ENCODE measurements at places on chromosomes 11 and 22.
A peak's percentile ranks its signal among the peaks of the same experiment; 100 is the strongest.

GRCh38 chr22:24209016-24209415 lies 27.7 kb downstream of the SUSD2 start:
- DNase-seq, result no peak

GRCh38 chr11:130478881-130479280 lies 30.4 kb downstream of the ADAMTS15 start:
- DNase-seq, result no peak

DNA sequence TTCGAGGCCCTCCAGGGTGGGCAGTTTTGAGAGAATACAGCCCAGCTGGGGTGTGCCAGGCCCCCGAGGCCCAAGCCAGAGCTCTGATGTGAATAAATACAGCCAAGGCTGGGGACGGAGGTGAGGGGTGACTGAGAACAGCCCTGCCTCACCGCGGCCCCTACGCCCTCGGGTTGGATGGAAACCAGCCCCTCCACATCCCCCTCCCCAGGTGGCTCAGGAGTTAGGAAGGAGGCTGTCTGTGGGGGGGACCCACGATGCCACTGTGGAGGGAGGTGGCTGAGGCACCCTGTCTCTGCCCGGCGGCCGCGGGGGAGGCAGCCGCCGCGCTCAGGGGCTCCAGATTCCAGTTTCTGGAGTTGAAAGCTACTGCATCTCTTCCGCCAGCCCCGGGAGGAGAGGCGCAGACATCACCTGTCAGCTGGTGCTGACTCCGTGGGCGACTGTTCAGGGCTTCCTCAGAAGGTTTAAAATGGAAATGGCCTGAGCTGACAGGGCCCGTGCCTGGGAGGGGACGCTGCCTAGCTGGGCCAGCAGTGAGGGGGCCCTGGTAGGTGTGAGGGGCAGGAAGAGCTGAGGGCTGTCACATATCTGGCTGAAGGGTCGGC lies 1.4 kb downstream of the FLRT1 start:
- DNase-seq, result no peak

DNA sequence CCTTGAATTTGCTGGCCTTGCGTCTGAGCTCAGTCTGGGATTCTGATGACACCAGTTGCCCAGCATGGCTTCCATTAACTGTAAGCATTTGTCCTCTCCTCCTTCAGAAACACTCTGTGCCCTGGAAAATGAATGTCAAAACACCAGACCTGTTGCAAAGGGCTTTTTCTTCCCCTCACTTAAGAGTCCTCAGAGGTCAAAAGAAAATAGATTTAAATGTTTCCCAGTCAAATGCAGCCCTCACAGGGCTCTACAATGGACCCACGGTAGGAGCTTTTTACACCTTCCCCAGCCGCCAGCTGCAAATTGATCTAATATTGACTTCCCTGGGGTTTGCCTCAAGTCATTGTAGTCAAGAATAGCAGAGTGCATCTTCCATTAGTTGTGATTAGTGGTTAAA lies 332.2 kb downstream of the INSC start:
- DNase-seq, result no peak

DNA sequence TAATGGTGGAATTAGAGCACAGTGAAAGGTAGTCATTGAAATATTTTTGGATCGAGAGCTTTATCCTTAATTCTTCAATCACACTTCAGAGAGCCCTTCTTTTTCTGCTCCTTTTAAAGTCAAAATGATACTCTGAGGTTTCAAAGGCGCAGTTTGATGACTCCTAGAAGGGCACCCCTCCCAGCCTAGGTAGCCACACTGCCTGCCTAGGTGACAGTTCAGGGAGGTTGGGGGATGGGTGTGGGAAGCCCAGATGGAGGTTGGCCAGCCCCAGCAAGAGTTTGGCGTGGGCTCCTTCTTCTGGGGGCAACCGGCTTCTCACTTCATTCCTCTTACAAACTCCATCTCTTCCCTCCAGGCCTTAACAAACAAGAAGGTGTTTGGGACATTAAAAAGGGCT lies 28.6 kb upstream of the PHF21A start:
- DNase-seq, result no peak

DNA sequence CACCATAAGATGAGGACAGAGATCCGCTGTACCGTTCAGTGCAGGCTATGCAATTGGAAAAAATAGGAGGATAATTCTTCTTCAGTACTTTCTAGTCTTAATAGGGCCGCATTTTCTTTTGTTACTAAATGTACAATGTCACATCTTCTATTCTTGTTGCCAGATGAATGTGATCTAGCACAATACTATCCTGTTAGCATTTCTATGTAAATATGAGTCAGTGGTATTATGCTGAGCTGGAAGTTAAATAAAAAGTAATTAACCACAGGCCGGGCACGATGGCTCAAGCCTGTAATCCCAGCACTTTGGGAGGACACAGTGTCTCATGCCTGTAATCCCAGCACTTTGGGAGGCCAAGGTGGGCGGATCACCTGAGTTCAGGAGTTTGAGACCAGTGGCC lies 24.4 kb upstream of the BIRC3 start:
- no peak for DNase-seq

- no peak for DNase-seq
Measured at GRCh38 chr11:69361048-69361447, 67.1 kb downstream of the MYEOV start.

DNA sequence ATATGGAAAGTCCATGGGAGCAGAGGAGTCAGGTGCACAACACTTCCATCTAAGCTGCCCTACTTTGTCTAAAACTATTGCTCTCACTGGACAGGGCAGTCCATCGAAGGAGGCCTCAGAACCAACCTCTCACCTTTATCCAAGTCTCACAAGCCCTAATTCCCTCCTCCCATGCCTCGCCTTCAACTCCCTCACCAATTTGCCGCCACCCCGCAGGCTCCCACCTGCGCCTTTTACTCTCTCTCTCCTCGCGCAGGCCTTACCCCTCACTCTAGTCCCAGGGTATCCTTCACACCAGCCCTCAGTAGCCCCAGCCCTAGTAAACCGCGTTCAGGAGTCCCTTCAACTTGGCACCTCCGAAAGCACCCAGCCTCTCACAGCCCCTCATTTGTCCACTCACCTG lies 451 bp downstream of the FHIP1B start:
- DNase-seq, result no peak

DNA sequence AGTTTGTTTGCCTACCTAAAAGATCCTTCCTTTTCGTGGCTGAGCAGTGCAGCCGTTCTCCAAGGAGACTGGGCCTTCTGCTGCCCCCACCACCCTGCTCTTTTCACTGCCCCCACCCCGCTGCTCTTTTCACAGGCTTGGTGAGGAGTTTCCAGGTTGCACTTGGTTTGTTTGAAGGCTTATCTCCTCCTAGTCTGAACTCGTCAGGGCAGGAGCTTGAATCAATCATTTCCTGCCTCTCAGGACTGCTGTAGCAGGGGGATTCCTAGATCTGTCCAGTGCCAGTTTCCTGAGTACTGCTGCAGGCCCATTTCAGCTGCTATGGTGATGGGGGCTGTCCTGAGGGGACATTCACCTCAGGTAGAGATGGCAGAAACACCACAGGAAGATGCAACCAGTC lies 10.0 kb downstream of the MED15 start:
- DNase-seq, result no peak

- DNase-seq, result no peak
Measured at GRCh38 chr11:80748207-80748925, 1307.5 kb upstream of the TENM4 start.

DNA sequence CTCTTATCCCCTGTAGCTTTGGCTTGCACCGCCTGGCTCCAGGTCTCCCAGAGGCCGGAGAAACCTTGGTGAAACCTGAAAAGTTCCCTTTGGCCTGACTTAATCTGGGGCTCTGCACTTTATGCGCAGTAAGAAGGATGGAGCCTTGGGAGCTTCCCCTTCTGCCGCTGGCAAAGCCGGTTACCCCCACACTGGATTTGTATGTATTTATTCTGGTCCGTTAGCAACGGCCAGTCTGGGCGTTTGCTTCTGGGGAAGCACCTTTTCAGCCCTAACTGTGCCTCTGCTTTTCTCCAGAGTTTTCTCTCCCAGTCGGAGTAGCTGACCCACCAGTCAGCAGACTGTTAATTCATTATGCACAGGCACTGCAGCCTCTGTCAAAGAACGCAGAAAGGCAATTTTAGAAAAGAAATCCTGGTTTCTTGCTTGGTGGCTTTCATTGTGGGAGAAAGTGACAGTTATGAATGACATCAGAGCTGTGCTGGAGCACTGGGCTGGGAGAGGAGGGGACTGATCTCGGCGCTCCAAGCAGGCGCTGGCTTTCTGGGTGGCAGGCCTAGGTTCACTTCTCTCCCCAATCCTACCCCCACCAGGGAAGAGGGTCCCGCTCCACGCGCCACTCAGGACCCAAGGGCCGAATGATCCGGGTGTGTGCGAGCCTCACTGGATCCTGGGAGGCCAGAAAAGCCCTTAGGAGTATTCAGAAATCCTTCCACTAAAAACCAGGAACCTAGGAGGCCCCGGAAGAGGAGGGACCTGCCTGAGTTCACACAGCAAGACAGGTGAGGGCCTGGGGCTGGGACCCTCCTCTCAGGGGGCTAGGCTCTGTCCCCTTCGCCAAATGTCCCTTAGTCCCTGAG lies 70.2 kb downstream of the RTL6 start:
- DNase-seq, result no peak

DNA sequence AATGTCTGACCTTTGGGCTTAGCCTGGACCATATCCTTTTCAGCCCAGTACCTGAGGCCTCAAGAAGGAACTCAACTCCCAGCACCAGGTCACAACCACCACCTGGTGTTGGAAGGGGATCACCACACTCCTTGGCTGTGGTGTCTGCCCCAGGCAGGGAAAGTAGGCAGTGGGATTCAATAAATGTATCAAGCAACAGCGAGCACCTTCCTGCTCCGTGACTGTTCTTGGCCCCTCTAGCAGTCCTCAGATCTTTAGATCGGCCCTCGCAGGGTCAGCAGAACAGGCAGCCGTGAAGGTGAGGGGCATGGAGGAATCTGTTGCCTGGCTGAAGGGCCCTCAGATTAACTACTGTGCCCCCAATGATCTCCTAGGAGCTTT lies 15.9 kb downstream of the ARFGAP2 start:
- no peak for DNase-seq

- no peak for DNase-seq
Measured at GRCh38 chr11:111582881-111583280, 19.4 kb upstream of the SIK2 start.

- DNase-seq, result no peak
Measured at GRCh38 chr11:132590986-132591385, 941.3 kb downstream of the OPCML start.

- peak; percentile 87 for DNase-seq
Measured at GRCh38 chr11:662689-663274, 25.7 kb downstream of the DRD4 start.

DNA sequence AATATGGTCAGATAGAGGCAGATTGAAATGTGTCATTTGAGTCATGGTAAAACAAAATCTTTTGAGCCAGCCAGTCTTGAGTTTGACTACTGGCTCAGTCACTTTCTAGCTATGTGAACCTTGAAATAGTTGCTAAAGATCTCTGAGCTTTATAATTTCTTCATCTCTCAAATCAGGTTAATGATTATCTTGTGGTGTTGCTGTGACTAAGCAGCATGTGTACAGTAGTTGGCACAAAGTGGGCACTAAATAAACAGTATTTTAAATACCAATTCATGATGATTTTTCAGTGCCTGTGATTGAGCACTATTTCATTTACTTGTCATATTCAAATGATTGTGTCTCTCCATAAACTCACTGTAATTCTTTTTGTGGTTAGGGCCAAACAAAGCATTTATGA lies 70.8 kb downstream of the RAB38 start:
- DNase-seq, result no peak

GRCh38 chr11:103453915-103454709 lies 344.9 kb downstream of the DYNC2H1 start:
- no peak for DNase-seq

Data from GM03348 (cell line).